ENCODE measurements at places on chromosomes 2 and 18.

DNA sequence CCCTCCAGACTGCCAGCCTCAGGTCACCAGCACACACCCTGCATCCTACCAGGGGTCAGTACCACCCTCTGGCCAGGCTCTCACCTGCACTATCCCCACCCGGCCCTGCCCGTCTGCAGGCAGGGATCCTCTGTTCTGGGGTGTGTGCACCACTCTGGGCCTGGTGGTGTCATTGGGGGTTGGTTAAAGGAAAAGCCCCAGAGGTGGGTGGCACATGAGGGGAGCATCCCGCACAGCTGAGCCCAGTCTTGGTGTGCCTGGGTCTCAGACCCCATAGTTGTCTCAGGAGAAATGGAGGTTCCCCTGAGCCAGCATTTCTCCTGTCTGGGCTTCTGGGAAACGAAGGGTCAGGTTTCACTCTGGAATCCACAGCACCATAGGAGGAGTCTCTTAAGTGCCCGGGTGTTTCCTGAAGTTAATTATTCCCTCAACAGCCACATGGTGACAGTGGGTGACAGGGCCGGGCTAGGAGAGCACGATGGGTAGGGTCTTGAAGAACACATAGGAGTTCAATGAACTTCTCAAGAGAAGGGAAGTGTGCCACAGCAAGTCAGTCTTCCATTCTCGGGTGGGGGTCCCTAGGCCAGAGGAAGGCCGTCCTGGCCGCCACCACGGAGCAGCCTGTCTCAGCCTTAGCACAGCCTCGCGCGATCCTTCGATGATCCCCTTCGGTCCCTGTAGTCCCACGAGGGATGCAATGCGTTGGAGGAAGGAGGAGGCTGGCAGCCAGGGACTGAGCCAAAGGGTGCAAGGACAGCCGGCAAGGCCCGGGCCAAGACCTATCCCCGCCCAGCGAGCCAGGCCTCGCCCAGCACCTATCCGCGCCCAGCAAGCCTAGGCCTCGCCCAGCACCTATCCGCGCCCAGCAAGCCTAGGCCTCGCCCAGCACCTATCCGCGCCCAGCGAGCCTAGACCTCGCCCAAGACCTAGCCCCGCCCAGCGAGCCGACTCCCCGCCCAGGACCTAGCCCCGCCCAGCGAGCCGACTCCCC lies 1.1 kb upstream of the FARP2 start:
- DNase-seq = no peak

- DNase-seq = no peak
These were observed 148.8 kb downstream of the RTN4 start for GRCh38 chr2:54901224-54901986.

GRCh38 chr2:194514281-194514680 lies 1142.7 kb upstream of the SLC39A10 start:
- DNase-seq = no peak

GRCh38 chr2:180133736-180134135 lies 126.6 kb upstream of the CWC22 start:
- no peak for DNase-seq

- DNase-seq = no peak
These were observed 693.3 kb downstream of the LRP1B start for GRCh38 chr2:141437521-141437920.

DNA sequence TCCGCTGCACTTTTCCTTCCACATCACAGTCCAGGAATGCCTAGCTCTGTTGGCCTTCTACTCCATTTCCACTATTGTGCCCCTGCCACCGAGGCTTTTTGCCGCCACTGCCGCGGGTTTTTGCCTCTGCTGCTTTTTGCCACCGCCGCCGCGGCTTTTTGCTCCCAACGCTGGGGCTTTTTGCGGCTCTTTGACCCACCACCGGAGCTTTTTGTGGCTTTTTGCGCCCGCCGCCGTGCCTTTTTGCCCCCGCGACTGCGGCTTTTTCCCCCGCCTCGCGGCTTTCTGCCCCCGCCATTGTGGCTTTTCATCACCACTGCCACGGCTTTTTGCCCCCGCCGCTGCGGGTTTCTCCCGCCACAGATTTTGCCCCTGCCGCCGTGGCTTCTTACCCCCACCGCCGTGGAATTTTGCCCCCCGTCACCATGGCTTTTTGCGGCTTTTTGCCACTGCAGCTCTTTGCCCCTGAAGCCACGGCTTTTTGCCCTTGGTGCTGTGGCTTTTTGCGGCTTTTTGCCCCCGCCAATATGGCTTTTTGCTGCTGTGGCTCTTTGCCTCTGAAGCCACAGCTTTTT lies 2798.7 kb upstream of the TEKT4 start:
- DNase-seq = no peak

GRCh38 chr2:43534569-43534968 lies 61.3 kb downstream of the THADA start:
- no peak for DNase-seq

DNA sequence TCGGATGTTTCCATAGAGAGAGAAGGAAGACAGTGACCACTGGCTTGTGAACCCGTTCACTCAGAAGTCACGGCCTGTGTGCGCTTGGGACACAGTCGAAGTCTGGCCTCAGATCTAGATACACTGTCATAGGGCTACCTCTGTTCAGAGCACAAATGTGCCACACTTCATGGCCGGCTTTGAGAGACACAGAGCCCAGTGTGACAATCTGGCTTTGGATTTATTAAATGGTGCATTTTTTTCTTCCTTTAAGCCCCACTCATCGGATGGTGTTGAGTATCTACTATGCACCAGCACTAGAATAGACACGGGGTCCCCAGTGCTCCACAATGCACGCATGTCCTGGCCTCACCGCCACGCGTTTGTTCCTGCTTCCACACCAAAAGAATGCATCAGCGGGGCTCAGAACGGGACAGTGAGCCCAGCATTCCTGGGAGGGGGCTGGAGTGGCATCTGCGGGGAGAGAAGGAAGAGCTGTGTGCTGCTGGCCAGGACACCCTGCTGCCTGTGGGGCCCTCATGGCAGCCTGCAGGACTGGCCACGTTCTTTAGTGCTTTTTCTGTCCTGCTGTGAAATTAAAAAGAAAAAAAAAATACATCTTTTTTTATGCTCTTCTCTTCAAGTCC lies 738.9 kb upstream of the SALL3 start:
- no peak for DNase-seq

GRCh38 chr2:24730481-24730880 lies 62.7 kb downstream of the PTRHD1 start:
- DNase-seq = no peak

DNA sequence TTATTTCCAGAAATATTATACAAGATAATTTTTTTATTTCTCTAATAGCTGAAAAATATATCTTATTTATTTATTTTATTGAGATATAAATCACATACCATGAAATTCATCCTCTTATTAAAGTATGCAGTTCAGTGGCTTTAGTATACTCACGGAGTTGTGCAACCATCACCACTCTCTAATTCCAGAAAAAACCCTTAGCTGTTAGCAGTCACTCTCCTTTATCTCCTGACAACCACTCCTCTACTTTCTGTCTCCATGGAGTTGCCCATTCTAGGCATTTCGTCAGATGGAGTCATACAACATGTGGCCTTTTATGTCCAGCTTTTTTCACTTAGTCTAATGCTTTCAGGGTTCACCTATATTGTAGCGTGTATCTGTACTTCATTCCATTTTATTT lies 66.5 kb downstream of the TCF7L1 start:
- no peak for DNase-seq

GRCh38 chr18:36460324-36460850 lies 162.9 kb downstream of the FHOD3 start:
- DNase-seq = no peak

- no peak for DNase-seq
These were observed 75.7 kb downstream of the ADD2 start for GRCh38 chr2:70692256-70692655.

- DNase-seq = no peak
These were observed 22.5 kb downstream of the PASK start for GRCh38 chr2:241126771-241127202.

DNA sequence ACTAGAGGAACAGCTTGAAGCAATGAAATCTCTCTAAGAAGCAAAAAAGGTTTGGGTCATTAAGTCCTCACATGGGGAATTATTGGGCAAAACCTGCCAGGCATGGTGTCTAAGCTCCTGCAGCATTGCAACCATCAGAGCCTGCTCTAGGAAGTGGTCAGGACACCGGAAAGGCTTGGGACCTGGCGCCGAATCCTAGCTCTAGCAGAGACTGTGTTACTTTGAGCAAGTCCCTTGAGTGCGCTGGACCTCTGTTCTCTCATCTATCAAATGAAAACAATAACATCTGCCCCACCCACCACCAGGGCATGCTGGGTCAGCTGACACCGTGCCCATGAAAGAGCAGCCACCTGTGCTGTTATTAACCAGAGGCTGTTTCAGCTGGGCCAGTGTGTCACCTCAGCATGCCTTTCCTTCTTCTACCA lies 6.3 kb downstream of the TMEM127 start:
- DNase-seq = no peak

- no peak for DNase-seq
These were observed 54.7 kb downstream of the MYO1B start for GRCh38 chr2:191299866-191300265.

DNA sequence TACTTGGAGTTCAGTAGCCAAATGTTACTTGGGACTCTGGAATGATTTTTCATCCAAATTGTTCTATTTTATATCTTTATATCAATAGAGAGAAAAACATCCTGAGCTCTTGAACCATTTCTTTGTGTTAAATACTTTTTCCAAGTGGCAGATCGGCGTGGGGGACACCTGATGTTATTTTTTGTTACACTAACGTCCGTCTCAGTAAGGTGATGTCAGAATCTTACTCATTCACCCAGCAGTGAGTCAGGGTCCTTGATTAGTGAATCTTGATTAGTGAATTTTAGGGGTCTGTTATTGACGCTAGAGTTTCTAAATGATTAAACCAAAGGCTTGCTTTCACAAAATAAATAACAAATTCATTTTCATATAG lies 1.7 kb downstream of the MIB1 start:
- DNase-seq = no peak

DNA sequence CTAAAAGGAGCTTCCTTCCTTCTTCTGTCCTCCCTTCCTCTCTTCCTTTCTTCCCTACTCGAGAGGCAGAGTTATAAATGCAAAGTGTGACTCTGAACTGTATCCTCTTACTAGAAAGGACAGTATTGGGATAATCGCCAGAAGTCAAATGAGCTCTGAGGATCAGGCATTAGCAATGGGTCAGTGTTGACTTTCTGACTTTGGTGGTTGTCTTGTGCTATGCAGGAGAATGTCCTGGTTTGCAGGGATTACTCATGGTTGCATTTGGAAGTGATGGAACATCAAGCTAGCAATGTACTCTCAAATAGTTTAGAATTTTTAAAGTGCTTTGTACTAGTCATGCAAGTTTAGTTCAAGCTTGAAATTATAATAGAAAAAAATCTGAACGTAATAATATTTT lies 115.6 kb downstream of the TXNL1 start:
- no peak for DNase-seq

DNA sequence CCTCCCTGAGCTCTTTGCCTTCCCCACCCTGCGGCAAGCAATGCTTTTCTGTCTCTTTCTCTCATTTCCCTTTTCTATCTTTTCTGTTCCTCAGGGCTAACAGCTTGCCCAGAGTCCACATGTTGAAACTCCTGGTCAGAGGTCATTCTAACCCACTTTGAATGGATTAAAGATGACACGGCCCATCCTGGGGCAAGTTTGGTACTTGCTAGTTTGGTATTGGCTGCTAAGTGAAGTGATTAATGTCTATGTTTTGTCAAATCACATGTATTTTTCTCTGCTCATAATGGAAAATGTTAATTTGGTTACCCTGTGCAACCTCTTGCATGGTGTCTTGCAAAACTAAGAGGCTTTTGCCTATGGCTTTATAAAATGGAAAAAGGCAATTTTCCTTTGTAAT lies 960.2 kb downstream of the CNTNAP5 start:
- no peak for DNase-seq

DNA sequence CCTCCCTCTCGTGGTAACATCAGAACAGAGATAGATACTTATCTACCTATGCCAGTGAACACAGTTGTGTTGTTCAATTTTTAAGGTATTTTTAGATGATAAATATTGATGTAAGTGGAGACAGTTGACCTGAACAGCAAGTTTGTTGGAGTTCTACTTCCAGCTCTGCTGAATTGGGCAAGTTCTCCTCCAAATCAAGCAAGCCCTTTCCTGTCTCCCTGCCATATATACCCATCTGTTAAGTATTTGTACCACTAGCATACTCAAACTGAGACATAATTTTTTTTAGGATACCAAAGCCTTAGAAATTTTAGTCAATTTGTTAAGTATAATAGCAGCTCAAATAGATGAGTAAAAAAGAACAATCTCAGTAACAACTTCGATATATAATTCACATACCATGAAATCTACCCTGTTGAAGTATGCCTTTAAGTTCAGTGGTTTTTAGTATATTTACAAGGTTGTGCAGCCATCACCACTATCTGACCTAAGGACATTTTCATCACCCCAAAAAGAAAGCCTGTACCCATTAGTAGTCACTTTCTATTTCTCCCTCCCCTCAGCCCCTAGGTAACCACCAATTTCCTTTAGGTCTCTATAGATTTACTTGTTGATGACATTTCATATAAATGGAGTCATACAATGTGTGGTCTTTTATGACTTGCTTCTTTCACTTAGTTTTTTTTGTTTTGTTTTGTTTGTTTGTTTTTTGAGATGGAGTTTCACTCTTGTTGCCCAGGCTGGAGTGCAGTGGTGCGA lies 61.8 kb downstream of the COX7A2L start:
- no peak for DNase-seq

GRCh38 chr2:192123847-192124246 lies 70.9 kb downstream of the TMEFF2 start:
- DNase-seq = no peak

GRCh38 chr2:210727549-210727948 lies 171.2 kb downstream of the CPS1 start:
- no peak for DNase-seq

DNA sequence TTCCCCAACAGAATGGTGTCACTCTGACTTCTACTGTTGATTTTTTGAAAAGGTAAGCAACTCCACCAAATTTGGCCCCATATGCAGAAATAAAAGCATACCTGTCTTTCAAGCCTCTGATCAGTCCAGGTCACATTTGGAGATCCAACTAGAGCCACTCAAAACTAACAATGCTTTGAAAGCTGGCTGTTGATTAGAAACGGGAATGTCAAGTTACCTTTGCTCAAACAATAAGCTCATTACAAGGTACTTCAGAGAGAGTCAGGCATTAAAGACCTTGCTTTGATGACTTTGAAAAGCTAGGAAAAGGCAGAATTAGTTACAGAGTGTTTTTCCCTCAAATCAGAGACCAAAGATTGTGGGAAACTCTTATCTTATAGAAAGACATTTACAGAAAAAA lies 4.8 kb upstream of the IHH start:
- no peak for DNase-seq

- no peak for DNase-seq
These were observed 240.3 kb downstream of the HDAC4 start for GRCh38 chr2:239160226-239161143.

DNA sequence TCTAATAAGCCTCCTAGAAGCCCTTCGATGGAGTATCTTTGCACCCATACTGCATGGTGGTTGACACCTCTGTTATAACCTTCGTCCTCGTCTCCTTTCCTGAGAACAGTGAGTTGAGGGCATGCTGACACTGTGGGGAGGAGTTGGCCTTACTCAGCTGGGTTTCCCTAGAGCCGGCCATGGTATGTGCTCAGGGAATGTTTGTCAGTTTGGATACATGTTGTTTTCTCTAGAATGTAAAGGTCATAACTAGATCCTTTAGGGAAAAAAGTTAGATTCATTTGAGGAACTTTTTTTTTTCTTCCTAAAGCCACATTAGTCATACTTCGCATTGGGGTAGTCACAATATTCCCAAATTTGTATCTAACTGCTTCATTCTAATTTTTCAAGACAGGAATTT lies 106.0 kb upstream of the FOSL2 start:
- DNase-seq = no peak

GRCh38 chr2:46967990-46968647 lies 52.5 kb upstream of the MCFD2 start:
- DNase-seq = no peak
